ENCODE measurements at places on chromosomes 16 and 17. TPM values are rescaled to one million over a fixed set of nuclear protein-coding genes. Genes with fewer than 3 reads are reported as not detected.
A peak's percentile ranks its signal among the peaks of the same experiment; 100 is the strongest.

DNA sequence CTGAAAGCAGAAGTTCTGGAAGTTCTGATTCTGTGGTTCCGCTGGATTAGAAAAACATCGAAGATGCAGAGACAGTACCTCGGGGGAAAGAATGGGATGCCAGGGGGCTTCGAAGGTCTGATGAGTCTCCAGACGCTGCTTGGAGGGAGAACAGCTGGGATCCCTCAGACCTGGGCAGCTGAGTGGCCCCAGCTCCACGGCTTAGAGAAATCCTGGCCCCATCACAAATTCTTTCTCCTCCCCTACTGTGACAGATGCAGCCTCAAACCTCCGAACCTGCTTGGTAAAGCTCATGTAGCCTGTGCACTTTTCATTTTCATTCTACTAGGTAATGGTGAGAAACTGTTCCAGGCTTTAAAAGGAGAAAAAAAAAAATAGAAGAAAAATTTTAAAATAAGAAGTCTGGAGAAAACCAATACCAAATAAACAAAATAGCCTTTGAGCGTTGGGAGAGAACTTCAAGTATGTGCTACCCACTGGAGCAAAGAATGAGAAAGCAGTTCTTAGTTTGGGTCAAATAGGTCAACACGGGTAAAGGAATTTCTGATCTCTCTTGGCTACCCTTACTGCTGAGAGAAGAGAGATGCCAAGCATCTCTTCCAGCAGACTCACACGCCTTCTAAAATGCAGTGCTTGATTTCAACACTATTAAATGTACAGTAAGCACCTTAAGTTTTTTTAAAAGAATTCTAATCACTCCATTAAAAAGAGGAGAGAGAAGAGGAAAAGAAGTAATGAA lies 19.9 kb downstream of the MAF start:
- DNase-seq = no peak

DNA sequence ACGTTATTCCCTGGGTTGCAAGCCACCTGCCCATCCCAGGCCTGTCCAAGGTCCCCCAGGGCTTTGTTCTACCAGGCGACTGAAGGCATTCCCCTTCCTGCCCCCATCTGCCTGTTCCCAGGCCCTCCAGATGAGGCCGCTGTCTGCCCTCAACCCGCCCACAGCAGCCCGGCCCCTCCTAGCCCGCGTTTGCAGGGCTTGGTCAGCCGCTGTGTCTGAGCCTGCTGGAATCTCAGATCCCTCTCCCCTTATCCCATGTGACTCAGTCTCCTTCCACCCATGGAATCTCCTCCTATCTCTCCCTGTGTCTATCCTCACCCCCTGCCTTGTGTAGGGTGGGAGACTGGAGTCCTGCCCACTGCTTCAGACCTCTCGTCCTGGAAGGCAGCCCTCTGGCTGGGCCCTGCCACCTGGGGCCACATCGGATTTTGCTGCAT lies 186.0 kb upstream of the TNRC6C start:
- peak; percentile 65 for DNase-seq

DNA sequence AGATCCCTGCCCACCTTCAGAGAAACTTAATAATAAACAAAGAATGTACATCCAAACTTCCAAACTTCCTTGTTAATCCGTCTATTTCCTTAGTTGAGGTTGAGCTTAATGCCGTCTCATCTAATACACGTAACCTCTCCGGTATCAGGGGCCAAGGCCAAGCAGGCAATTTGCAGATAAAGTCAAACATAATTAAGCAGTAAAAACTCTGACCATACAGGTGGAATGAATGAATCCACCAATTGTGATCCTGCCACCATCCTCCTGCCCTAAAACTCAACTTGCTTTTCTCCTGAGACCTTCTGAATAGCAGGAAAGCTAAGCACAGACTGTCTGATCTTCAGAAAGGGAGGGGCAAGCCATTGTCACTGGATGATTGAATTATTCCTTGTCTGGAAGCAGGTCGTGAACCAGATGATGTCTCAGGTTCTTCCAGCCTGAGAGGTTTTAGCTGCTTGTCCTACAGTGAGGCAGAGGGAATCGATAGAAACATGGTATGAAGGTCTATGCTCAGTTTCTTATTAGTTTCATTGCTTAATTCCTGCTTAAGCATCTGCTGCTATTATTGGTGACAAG lies 1111.8 kb upstream of the EEF2KMT start:
- no peak for DNase-seq

GRCh38 chr17:43068570-43069367 lies 43.7 kb downstream of the RND2 start:
- no peak for DNase-seq

GRCh38 chr16:77212741-77213541 lies 13.7 kb downstream of the SYCE1L start:
- DNase-seq = peak; percentile 28

The OTOA gene
- total RNA-seq = not detected

- no peak for DNase-seq
Observed at GRCh38 chr16:67260426-67261063, 11.8 kb downstream of the SLC9A5 start.

The RAP1GAP2 gene
- 4.1 TPM for total RNA-seq

GRCh38 chr17:75181608-75182318 lies 996 bp downstream of the SUMO2 start:
- DNase-seq = no peak

DNA sequence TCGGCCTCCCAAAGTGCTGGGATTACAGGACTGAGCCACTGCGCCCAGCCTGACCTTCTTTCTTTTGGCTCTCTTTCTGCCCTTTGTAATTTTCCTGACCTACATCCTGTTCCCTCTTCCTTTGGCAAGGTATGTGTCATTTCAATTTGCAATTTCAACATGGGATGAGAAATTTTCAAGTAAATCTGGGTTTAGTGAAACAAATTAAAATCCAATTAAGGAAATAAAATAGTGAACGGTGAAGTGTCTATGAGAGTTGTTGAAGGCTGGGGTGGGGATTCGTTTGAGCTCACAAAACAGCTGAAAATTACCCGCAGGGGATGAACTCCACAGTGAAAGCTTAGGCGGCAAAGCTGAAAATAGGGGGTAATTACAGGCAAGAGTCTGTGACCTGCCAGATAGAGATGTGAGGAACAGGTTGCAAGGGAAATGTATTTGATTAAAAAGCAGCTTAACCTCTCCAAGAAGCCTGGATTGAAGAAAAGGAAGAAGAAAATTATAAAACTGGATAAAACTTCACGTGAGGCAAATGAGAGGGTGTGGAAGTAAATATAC lies 277.7 kb downstream of the UTP18 start:
- no peak for DNase-seq

DNA sequence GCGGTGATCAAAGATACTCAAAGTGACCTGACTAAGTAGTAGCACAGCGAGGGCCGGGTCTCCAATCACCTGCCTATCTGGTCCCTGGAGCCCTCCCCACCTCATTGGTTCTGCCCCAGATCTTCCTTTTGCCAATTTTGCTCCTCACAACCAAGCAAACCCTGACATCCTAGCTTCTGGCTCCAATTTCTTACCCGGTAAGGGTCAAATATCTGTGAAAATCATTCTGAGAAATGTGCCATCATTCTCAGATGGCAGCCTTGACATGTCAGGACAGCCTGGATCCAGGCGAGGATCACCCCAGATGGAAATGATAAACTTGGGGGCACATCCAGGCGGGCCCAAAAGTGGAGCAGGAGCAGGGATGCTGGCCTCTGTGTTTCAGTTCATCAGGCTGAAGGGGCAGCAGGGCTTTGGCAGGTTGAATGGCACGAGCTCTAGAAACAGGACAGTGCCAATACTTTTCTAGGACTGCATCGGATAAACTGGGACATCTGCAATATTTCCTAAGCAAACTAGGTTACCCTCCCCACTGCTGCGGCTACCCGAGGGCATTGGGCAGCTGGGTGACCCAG lies 83.9 kb downstream of the SHISA6 start:
- DNase-seq = no peak

DNA sequence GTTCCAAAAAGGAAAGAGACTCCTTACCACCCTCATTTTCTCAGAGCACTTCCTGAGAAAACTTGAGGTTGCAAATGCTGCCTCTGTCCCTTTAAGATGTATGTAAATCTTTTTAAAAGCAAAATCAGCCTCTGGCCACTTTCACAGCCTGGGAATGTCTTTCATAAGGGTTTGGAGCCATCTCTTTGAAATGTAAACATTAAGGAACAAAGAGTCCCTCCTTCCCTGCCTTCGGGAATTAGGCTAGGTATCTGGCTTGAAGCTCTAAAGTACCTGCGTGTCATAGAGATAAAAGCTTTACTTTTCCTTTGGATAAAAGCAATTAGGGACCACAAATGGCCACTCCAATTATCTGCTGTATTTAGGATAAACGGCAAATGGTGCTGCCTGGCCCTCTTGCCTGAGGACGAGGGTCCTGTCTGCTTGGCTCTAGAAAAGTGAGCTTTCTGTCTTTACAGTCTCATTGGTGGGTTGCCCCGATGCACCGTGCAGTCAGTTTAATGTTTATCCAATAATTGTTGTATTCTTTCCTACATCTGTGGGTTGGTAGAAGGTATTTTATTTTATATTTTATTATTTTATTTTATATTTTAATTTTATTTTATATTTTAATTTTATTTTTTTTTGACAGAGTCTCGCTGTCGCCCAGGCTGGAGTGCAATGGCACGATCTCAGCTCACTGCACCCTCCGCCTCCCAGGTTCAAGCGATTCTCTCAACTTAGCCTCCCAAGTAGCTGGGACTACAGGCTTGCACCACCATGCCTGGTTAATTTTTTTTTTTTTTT lies 23.9 kb downstream of the NLRC3 start:
- no peak for DNase-seq

DNA sequence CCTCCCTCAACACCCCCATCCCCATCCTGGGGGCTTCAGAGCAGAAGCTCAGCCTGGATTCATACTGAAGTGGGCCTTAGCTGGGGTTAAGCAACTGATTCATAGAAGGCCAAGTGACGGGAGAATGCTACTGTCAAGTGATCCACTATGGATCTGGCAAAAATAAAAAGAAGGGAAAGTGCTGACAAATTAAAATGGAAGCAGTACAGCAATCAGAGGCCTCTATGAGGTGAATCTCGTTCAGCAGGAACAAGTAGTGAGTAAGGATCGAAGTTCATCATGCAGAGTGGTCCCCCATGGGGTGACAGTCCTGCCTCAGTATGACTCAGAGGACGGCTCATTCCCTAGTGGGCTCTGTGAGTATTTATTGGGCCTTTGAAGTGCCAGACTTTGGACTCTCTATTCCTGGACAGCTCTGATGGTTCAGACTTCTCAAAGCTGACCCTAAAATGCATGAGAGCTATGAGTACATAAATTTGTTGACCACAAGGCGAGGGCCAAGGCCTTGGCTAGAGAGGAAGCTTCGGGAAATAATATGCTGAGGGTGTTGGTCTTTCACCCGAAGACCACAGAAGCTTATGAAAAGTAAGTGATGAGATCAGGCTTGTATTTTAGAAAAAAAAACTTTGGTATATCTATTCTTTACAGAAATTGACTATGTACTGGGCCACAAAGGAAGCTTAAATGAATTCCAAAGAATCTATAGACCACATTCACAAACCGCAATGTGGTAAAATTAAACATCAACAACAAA lies 5.3 kb upstream of the NSMCE1 start:
- DNase-seq = peak; percentile 65

DNA sequence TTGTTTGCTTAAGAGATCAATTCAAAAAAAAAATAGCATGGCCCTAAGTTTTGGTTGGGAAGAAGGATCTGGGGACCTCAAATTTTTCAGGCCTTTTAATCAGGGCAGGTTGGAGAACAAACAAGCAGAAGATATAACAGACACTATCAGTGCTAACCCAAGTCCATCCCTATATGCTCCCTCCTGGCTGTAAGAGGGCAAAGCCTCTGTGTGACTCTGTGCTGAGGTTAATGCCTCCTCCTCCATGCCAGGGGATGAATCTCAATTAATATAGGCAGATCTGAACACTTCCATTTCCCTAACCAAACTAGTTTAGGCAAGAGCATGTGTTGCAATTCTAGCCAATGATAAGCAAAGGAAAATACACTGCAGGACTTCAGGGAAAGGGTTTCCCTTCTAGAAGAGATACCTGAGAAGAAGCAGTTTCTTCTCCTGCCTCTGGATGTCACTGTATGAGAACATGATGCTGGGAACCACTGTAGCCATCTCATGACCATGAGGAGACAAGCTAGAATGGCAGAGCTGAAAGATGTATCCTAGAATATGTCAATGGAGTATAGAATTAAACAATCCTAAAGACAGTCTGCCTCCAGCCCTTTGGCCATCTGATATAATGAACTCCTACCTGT lies 76.0 kb downstream of the CHD9NB start:
- no peak for DNase-seq

The KRTAP1-5 gene
- total RNA-seq = 1.2 TPM

- DNase-seq = no peak
Observed at GRCh38 chr16:3935921-3936320, 55.4 kb upstream of the CREBBP start.

The ALOX12 gene
- not detected for total RNA-seq

The LRRC75A gene
- total RNA-seq = not detected

DNA sequence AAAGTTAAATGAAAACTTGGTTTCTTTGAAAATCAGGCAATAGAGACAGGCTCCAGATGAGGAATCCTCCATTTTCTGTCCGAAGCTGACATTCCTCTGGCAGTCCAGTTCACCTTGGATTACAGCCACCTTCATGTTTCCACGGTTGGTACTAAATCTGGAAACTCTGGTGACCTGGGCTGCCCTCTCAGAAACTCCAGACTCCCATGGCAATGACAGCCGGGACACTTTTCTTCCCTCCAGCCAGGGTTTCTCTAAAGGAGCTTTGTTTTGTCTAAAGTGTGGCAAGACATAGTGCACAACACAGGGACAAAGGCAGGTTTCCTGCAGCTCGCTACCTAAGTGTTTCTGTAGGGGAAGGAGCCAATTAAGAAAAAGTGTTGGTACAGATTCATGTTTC lies 36.0 kb downstream of the CLUAP1 start:
- DNase-seq = peak; percentile 32

The TEKT1 gene
- not detected for total RNA-seq

Measured in MG63 (cell line).